Hematopoietic multipotent progenitor cell (in vitro differentiated cells): ENCODE measurements at places on chromosomes 4 and X.

GRCh38 chr4:1695913-1696312 is 11.8 kb upstream of the FAM53A start:
- no peak for DNase-seq

DNA sequence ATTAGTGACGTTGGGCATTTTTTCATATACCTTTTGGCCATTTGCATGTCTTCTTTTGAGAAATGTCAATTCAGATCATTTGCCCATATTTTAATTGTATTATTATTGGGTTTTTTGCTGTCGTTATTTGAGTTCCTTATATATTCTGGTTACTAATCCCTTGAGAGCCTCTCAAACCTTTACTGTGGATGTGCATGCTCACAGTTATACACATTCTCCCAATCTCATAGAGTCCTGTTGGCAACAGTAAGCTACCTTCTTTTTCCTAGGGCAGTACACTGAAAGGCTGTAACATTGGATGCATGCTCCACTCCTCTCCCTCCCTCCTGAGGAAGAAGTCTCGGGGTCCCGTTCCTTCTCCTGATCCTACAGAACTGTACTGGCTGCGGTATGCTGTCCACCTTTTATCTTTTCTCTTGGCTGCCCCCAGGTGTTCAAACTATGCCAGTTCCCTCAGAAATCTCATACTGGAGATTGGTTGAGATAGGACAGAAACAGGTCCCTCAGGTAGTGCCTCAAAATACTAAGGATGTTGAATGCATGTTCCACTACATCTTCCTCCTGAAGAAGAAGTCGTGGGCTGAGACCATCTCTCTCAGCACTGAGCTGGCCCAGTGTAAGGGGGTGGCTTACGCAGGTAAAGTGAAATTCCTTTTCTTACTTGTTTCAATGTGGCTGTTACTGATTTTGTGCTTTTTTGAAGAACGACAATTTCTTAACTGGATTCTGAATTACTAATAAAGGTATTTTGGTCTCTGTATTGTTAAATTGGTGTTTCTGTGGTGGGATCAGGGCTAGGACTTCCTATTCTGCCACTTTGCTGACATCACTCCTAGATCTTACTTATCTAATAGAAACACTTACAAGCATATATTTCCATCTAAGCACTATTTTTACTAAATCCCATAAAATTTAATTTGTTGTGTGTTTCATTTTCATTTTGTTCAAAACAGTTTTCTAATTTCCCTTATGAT is 145.4 kb upstream of the HUWE1 start:
- DNase-seq, result peak; percentile 57

DNA sequence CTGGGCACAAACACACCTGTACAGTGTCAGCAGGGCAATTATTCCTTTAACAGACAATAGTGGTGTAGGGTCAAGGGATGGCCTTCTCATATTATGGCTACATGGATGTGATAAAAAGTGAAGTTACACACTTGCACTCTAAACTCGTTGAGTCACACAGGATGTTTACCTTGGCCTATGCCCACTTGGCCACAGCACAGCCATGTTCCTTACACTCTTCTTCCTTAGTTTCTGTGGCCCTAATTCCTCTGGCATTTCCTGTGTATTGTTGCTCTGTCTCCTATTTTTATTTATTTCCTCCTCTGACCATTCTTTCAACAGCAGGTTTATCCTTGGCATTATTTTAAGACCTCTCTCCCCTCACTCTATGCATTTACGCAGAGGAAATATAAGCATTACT is 86.8 kb upstream of the NPFFR2 start:
- no peak for DNase-seq

- peak; percentile 1 for DNase-seq
Measured at GRCh38 chrX:75623535-75623934, 100.7 kb upstream of the ZDHHC15 start.
